ENCODE measurements at places on chromosomes 11 and 22.

DNA sequence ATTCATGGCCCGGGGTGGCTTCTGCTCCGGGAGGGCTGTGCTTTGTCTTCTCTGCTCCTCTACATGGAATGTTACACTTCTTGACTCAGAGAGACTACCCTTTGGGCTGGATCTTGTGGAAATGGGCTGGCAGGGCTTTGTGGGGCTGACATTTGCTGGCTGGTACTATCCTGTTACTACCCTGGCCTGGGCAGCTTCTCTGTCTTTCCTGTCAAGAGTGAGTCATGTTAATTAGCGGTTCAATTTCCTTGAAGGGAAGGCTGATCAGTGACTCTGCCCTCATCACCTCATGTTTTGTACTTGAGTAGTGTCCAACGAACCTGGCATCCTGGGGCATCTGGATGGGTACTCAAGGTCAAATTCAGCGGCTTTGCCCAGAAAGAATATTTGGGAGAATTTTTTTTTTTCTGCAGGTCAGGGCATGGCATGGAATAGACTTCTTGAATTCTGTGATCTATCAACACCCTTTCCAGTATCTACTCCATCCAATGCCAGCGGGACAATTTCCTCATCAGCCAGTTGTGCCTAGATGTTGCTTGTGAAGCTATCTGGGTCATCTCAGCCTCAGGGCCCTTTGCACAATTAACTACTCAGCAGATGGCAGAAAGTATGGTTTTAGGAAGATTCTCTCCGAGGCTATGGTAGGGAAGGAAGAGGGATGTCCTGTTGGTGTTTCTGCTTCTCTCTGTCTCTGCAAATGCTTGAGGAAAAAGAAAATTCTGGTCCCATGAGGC is 140.5 kb upstream of the PLET1 start:
- no peak for DNase-seq

DNA sequence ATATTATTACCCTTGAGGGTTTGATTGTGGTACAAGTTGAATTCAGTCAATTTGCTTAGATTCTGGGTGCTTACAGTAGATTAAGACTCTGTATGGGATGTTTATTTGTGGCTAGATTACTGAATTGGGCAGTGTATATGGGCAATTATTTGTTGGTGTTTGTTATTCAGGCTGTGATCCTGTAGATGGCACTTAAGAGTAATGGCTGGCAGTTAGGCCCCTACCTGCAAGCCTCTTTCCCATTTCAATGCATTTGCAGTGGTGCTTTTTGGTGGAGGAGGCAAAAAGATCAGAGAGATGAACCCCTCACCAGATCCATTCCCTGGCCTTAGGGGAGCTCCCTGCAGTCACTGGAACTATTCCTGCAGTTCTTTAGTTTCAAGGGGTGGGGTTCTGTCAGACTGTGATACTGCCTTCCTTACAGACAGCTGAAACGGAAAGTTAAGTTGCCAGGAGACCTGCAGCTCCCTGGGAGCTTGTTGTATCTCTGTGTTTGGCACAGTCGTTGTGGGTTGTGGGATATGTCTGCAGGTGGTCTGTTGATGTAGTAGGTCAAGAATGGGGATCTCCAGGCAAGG is 199.5 kb downstream of the AASDHPPT start:
- DNase-seq = peak; percentile 14

DNA sequence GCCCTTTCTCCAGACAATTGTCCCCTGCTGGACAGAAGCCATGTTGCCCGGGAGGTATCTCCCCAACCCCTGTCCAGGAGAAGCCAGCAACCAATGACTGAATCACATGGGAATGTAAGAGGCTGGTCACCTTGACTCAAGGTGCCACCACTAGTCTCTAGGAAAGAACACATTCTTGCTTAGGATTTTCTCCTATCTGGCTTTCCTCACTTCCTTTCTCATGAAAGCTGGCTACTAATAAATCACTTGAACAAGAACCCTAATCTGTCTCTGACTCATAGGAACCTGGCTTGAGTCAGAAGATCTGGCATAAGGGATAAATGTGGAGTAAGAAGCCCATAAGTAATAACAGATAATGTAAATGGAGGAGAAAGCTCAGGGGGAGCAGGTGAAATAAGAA is 101.4 kb upstream of the C11orf87 start:
- no peak for DNase-seq

DNA sequence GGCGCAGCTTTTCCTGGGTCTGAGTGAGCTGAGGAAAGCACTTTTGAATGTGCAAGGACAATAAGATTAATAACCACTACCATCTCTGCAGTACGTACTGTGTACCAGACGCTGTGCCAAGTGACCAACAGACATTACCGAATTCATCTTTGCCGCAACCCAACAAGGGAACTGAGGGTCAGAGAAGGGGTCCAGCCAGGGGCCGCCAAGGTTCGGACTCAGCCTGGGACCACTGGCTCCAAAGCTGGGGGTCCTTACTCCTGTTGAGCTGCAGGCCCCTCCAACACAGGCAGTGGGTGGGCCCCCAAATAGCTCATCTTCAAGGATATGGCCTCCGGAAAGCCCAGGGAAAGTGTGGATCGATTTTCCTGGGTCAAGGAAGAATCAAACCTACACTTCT is 55.0 kb upstream of the EMID1 start:
- no peak for DNase-seq

DNA sequence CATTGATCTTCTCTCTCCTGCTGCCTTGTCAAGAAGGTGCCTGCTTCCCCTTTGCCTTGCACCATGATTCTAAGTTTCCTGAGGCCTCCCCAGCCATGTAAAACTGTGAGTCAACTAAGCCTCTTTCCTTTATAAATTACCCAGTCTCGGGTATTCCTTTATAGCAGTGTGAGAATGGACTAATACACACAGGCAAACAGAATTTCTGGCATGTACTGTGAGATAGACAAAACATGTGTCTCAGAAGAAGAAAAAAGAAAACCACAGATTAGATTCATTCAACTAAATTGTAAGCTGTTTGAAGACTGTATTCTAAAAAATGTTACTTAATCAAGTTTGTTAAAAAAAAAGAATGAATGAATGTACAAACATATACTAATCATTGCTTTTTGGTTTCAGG is 1.5 kb upstream of the MMP20 start:
- no peak for DNase-seq

GRCh38 chr11:108501396-108501795 is 3.2 kb upstream of the POGLUT3 start:
- DNase-seq = no peak
